Forelimb muscle (tissue), 1 donor: ENCODE measurements at places on chromosomes 16 and 17. TPM values are rescaled to one million over a fixed set of nuclear protein-coding genes. Genes with fewer than 3 reads are reported as not detected.

PRDM7 gene
- not detected for polyA plus RNA-seq

GRCh38 chr17:29205047-29205446 lies 24.8 kb upstream of the MYO18A start:
- no peak for DNase-seq

GRCh38 chr16:81863630-81864352 lies 84.7 kb downstream of the PLCG2 start:
- no peak for DNase-seq

GRCh38 chr17:1302761-1303160 lies 23.3 kb downstream of the TRARG1 start:
- no peak for DNase-seq

NPIPB6 gene
- 2.0 TPM for polyA plus RNA-seq

DNA sequence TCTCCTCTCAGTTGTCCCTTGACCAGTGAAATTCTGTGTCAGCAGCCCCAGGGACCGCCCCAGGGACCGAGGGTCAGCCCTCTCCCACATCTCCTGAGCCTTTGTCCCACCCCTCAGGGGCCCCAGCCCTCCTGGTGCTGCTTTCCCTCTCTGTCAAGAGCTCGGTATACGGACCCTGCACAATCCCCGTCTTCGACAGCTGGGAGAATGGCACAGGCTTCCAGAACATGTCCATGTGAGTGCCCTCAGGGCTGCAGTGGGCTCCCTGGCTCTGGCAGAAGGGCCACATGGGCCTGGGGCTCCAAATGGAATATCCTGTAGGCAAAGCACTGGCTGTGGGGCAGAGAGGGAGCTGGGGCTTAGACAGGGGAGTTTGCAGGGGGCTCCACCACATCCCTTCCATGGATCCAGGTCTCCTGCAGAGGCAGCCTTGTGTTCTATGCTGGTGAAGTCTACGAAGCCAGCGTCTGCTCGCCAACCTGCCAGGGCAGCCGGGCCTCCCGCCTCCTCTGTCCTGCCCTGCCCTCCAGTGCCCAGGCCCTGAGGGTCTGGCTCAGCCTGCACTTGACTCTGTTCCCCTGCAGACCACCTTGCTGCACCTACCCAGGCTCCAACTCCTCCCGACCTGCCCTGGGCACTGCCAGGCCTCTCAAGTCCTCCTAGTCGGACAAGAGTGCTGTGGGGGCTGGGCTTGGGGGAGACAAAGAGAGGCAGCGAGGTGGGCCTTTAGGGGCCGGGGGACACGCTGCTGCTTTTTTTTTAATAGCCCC lies 28.0 kb downstream of the ADGRG5 start:
- no peak for DNase-seq

SLC35G6 gene
- polyA plus RNA-seq: 0.15 TPM

- DNase-seq: no peak
Observed at GRCh38 chr17:73620414-73620813, 23.8 kb downstream of the SDK2 start.

TEX14 gene
- 2.1 TPM for polyA plus RNA-seq

DNA sequence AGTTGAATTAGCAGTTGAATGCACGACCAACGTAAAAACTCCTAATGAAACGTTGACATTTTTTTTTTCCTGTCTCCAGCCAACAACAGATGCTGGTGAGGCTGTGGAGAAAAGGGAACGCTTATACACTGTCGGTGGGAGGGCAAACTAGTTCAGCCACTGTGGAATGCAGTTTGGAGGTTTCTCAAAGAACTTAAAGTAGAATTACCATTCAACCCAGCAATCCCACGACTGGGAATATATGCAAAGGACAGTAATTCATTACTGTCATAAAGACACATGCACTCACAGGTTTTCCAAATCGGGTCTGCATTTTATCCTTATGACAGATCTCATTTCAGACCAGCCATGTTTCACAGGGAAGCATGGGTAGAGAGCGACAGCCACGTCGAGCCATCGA lies 3.5 kb upstream of the WFDC1 start:
- DNase-seq: no peak

GRCh38 chr16:15542261-15542660 lies 100.7 kb downstream of the MARF1 start:
- DNase-seq: no peak

ABCA3 gene
- polyA plus RNA-seq: 14.5 TPM

GRCh38 chr16:49643429-49644144 lies 212.3 kb downstream of the ZNF423 start:
- no peak for DNase-seq
